DMS79 (cell line): ENCODE measurements at places on chromosomes 16 and 17.

GRCh38 chr17:46832945-46833839 lies 14.7 kb upstream of the WNT3 start:
- no peak for DNase-seq

DNA sequence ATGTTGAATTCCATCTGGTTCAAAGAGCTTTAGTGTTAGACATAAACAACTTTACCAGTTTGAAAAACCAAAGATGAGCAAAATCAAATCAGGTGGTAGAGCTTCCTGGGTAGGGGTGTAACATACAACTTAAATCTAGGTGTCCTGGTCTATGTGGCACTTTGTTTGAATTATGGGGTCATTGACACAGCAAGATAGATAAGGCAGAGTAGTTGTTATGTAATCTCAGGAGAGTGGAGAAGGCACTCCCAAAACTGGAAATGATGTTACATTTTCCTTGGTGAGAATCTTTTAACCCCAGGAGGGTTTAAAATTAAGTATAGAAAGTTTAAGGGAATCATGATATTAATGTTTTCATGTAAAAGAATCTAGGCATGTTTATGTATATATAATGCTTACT lies 31.9 kb downstream of the CCDC42 start:
- no peak for DNase-seq

- no peak for DNase-seq
These were observed 228.8 kb downstream of the SLC39A11 start for GRCh38 chr17:72863526-72864211.

DNA sequence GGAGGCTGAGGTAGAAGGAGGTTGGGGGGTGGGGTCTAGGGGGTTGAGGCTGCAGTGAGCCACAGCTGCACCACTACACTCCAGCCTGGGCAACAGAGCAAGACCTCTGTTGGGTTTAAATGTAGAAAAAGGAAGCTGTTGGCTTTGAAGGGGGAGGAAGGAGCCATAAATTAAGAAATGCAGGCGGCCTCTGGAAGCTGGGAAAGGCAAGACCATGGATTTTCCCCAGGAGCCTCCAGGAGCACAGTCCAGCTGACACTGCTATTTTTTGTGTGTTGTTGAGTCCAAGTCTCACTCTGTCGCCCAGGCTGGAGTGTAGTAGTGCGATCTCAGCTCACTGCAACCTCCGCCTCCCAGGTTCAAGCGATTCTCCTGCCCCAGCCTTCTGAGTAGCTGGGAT lies 15.9 kb downstream of the LITAF start:
- no peak for DNase-seq

GRCh38 chr17:39703913-39704312 lies 4.0 kb downstream of the ERBB2 start:
- DNase-seq, result no peak

- no peak for DNase-seq
These were observed 200.6 kb downstream of the XYLT1 start for GRCh38 chr16:17270111-17270510.
